Natural killer cell treated with Interleukin-12 subunit alpha and Interleukin-12 subunit beta and Interleukin-15 and Interleukin-18, amount 100 ng/mL, for 72 hours (primary cell): ENCODE measurements at places on chromosomes 2 and 18. TPM values are rescaled to one million over a fixed set of nuclear protein-coding genes. Genes with fewer than 3 reads are reported as not detected.

- no peak overlapping the region for H3K4me3 ChIP-seq
- no peaks in the 10 kb centered on the region for H3K36me3 ChIP-seq
- H3K27me3 ChIP-seq: no peaks in the 10 kb centered on the region
- H3K4me1 ChIP-seq: peaks cover 41% of the 10 kb centered on the region
- DNase-seq: no peak
Measured at GRCh38 chr2:39107156-39107555, 13.7 kb downstream of the SOS1 start.

DNA sequence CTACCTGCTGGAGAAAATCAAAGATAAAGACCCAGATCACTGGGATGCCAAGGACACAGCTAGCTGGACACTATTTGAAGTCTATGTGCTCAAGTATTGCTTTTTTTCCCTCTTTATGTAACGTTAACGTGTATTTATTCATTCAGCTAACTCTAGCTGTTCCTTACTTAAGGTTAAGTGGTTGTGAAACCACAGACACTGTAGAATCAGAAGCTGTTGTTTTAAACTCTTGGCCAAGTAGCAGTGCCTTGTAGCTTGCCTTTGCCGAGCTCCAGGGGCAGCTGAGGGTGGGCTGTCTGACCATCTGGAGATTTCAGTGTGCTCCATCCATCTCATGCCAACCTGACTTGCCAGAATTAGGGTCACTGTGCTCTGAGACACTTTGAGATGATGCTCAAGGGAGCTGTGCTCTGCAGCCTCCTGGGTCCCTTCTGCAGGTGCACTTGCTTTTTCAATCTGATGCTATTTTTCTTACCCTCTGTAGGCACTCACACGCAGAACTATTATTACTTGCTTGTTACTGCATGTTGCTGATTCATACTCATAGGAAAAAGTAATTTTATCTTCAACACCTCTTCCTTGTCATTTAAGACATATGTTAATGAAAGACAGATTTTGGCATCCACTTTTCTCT lies 116.2 kb downstream of the METTL8 start:
- H3K36me3 ChIP-seq: no peaks in the 10 kb centered on the region
- H3K4me3 ChIP-seq: peak overlapping the region; percentile 87
- no peak for DNase-seq
- no peaks in the 10 kb centered on the region for H3K27me3 ChIP-seq
- H3K27ac ChIP-seq: peak overlapping the region; percentile 85
- peaks cover 44% of the 10 kb centered on the region for H3K4me1 ChIP-seq

DNA sequence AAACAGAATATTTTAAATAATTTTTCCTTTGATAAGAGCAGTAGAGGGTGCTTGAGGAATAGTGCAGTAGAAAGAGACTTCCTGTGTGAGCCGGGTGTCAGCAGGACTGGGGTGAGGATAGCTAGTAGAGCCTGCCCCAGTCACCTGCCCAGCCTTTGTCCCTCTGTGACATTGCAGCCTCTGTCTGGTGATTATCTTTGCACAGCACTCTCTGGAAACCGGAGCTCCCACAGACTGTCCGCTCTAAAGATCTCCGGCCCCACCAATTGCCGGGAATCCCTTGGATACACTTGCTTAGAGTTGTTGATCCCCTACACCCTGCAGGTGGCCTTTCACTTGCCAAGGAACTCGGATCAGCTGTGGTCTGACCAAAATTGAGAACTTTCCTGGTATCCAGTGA lies 1081.3 kb upstream of the TMEFF2 start:
- H3K4me3 ChIP-seq: no peak overlapping the region
- no peak for DNase-seq
- H3K4me1 ChIP-seq: no peaks in the 10 kb centered on the region
- H3K27me3 ChIP-seq: no peaks in the 10 kb centered on the region
- no peak overlapping the region for H3K27ac ChIP-seq

- H3K36me3 ChIP-seq: no peaks in the 10 kb centered on the region
- peaks cover 7% of the 10 kb centered on the region for H3K4me1 ChIP-seq
- peaks cover 5% of the 10 kb centered on the region for H3K27me3 ChIP-seq
- H3K4me3 ChIP-seq: no peak overlapping the region
Measured at GRCh38 chr2:32833709-32834108, 113.0 kb upstream of the LTBP1 start.

GRCh38 chr2:65055422-65056214 lies 598 bp upstream of the CEP68 start:
- peaks cover 30% of the 10 kb centered on the region for H3K4me1 ChIP-seq
- H3K4me3 ChIP-seq: peak overlapping the region; percentile 96
- H3K36me3 ChIP-seq: no peaks in the 10 kb centered on the region
- H3K27me3 ChIP-seq: no peaks in the 10 kb centered on the region
- H3K27ac ChIP-seq: peak overlapping the region; percentile 80

- no peaks in the 10 kb centered on the region for H3K4me1 ChIP-seq
- H3K27ac ChIP-seq: no peak overlapping the region
- no peak for DNase-seq
- H3K4me3 ChIP-seq: no peak overlapping the region
- H3K36me3 ChIP-seq: no peaks in the 10 kb centered on the region
Measured at GRCh38 chr2:223026357-223027110, 25.5 kb upstream of the KCNE4 start.

GRCh38 chr2:46298272-46298521 lies 990 bp downstream of the EPAS1 start:
- peaks cover 4% of the 10 kb centered on the region for H3K36me3 ChIP-seq
- H3K4me1 ChIP-seq: peaks cover 21% of the 10 kb centered on the region
- peak overlapping the region; percentile 82 for H3K4me3 ChIP-seq
- H3K27ac ChIP-seq: peak overlapping the region; percentile 54
- peaks cover 28% of the 10 kb centered on the region for H3K27me3 ChIP-seq

GRCh38 chr2:190980630-190981209 lies 33.3 kb downstream of the STAT1 start:
- peaks cover 3% of the 10 kb centered on the region for H3K4me1 ChIP-seq
- DNase-seq: no peak
- peaks cover 66% of the 10 kb centered on the region for H3K36me3 ChIP-seq
- H3K4me3 ChIP-seq: no peak overlapping the region
- H3K27ac ChIP-seq: no peak overlapping the region
- no peaks in the 10 kb centered on the region for H3K27me3 ChIP-seq

GRCh38 chr2:73021371-73022010 lies 50.0 kb downstream of the SFXN5 start:
- H3K4me3 ChIP-seq: no peak overlapping the region
- H3K27me3 ChIP-seq: no peaks in the 10 kb centered on the region
- DNase-seq: no peak
- H3K4me1 ChIP-seq: no peaks in the 10 kb centered on the region

GRCh38 chr18:35968278-35968880 lies 4.1 kb upstream of the RMP24 start:
- peak overlapping the region; percentile 87 for H3K27ac ChIP-seq
- H3K27me3 ChIP-seq: no peaks in the 10 kb centered on the region
- H3K36me3 ChIP-seq: peaks cover 7% of the 10 kb centered on the region
- no peak for DNase-seq
- peaks cover 27% of the 10 kb centered on the region for H3K4me1 ChIP-seq

DNA sequence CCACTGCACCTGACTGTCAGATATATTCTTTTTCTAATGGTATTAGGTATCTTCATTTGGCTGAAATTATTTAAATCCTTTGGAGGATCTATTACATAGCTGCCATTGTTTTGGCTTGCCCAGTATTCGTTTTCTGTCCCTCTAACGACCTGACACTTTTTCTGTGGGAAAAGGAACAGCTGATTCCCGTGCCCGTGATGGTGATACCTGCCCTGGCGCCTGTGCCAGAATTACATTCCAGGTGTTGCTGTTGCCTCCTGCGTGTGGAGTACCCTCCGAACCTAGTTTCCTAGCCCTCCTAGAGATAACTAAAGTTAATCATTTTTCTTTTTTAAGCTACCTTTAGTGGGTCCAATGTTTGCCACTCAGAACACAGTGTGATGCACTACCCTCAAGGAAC lies 14.0 kb downstream of the HOXD1 start:
- no peaks in the 10 kb centered on the region for H3K4me1 ChIP-seq
- H3K4me3 ChIP-seq: no peak overlapping the region
- no peak overlapping the region for H3K27ac ChIP-seq
- no peak for DNase-seq
- no peaks in the 10 kb centered on the region for H3K36me3 ChIP-seq
- peaks cover 21% of the 10 kb centered on the region for H3K27me3 ChIP-seq

- DNase-seq: no peak
- H3K4me3 ChIP-seq: no peak overlapping the region
- H3K27me3 ChIP-seq: no peaks in the 10 kb centered on the region
- peaks cover 22% of the 10 kb centered on the region for H3K4me1 ChIP-seq
- H3K36me3 ChIP-seq: no peaks in the 10 kb centered on the region
Measured at GRCh38 chr2:89848114-89848513, 1156.6 kb downstream of the RPIA start.

GRCh38 chr18:56468396-56468795 lies 170.0 kb downstream of the TXNL1 start:
- no peaks in the 10 kb centered on the region for H3K27me3 ChIP-seq
- no peak overlapping the region for H3K4me3 ChIP-seq
- no peaks in the 10 kb centered on the region for H3K36me3 ChIP-seq
- H3K27ac ChIP-seq: no peak overlapping the region
- no peak for DNase-seq
- H3K4me1 ChIP-seq: no peaks in the 10 kb centered on the region

GRCh38 chr18:74682141-74682990 lies 84.7 kb downstream of the ZNF407 start:
- H3K4me1 ChIP-seq: peaks cover 14% of the 10 kb centered on the region
- no peaks in the 10 kb centered on the region for H3K27me3 ChIP-seq
- no peak overlapping the region for H3K4me3 ChIP-seq
- no peak overlapping the region for H3K27ac ChIP-seq
- peaks cover 34% of the 10 kb centered on the region for H3K36me3 ChIP-seq

- H3K4me1 ChIP-seq: no peaks in the 10 kb centered on the region
- H3K27me3 ChIP-seq: no peaks in the 10 kb centered on the region
- H3K27ac ChIP-seq: no peak overlapping the region
- H3K4me3 ChIP-seq: no peak overlapping the region
- DNase-seq: no peak
Measured at GRCh38 chr18:31161757-31162418, 768 bp downstream of the DSC1 start.

DNA sequence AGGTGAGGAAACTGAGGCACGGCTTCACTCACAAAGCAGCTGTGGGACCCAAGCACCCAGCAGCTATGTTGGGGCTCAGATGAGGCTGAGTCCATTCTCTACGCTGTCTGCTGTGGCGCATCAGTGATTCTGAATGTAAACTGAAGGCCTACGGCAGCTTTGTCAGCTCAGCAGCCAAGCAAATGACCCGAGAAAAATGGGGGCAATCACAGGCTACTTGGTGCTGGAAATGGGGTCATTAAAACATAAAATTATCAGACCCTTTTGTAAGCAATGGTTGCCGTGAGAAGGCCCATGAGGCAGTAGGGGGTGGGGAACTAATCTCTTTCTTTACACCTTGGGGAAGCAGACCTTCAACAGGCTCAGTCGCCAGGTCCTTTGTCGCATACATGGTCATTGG lies 84.0 kb upstream of the ZCCHC2 start:
- H3K27me3 ChIP-seq: peaks cover 14% of the 10 kb centered on the region
- no peak for DNase-seq
- H3K27ac ChIP-seq: no peak overlapping the region
- peaks cover 3% of the 10 kb centered on the region for H3K4me1 ChIP-seq
- no peak overlapping the region for H3K4me3 ChIP-seq

- no peak overlapping the region for H3K27ac ChIP-seq
- peaks cover 9% of the 10 kb centered on the region for H3K27me3 ChIP-seq
- H3K4me1 ChIP-seq: peaks cover 4% of the 10 kb centered on the region
- no peak overlapping the region for H3K4me3 ChIP-seq
Measured at GRCh38 chr2:196830701-196831100, 21.5 kb upstream of the C2orf66 start.

- H3K4me3 ChIP-seq: no peak overlapping the region
- H3K27me3 ChIP-seq: peaks cover 17% of the 10 kb centered on the region
- DNase-seq: no peak
Measured at GRCh38 chr2:160630801-160631590, 137.4 kb upstream of the RBMS1 start.

DNA sequence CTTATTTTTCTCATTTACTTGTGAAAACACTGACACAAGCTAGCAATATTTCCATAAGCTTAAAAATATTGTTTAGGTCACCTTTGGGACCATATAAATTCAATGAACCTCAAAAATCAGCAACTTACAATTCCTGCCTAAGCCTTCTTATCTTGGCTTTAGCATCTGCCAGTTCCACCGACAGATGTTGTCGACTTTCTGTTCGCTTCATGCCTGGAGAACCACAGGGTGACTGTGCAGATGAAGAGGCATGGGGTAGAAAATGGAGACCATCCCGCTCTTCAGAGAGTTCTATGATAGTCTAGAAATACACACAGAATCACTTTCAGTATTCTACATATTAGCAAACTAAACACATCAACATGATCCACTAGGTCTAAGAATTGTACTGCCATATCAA lies 64.2 kb downstream of the CCDC88A start:
- peaks cover 5% of the 10 kb centered on the region for H3K36me3 ChIP-seq
- no peaks in the 10 kb centered on the region for H3K4me1 ChIP-seq
- H3K27ac ChIP-seq: no peak overlapping the region
- no peak for DNase-seq
- no peaks in the 10 kb centered on the region for H3K27me3 ChIP-seq

- H3K27ac ChIP-seq: no peak overlapping the region
- no peaks in the 10 kb centered on the region for H3K27me3 ChIP-seq
- H3K4me1 ChIP-seq: no peaks in the 10 kb centered on the region
- H3K4me3 ChIP-seq: no peak overlapping the region
- H3K36me3 ChIP-seq: no peaks in the 10 kb centered on the region
Measured at GRCh38 chr2:10161961-10162441, 39.5 kb downstream of the RRM2 start.

DNA sequence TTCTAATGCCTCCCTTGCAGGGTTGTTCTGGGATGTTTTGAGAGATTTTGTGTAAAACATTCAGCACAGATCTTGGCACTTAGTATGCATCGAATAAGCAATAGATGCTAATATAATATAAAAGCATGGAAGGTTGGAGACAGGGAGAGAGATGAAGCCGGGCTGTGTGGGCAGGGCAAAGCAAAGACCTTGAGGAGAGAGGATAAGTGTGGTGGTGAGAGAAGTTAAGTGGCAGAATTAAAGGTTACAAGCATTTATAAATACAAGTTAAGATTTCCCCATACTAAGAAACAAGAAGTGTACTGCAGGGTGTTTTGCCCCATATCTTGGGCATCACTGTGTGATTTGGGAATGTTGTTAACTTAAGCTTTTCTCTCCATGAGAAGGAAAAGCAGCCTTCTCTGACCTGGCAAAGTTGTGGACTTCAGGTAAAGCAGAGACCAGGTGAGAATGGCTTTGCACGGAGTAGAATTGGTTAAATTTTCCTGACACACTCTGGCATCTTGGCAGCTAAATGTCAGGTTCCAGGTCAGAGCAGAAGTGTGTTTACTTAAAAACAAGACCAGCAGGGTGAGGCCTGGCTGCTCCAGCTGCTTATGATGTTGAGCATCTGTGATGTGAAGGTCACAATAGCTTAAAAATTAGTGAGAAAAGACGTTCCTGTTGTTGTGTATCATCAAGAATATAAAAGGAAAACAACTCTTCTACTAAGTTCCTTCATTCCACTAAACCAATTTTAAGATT lies 288.5 kb upstream of the HNMT start:
- no peak overlapping the region for H3K27ac ChIP-seq
- H3K4me1 ChIP-seq: no peaks in the 10 kb centered on the region
- DNase-seq: no peak
- H3K4me3 ChIP-seq: no peak overlapping the region
- H3K27me3 ChIP-seq: no peaks in the 10 kb centered on the region
- H3K36me3 ChIP-seq: no peaks in the 10 kb centered on the region

ZEB2 gene
- 181 TPM for total RNA-seq

CFAP210 gene
- 0.59 TPM for total RNA-seq

ARL5A gene
- total RNA-seq: 68.2 TPM

TIA1 gene
- total RNA-seq: 125 TPM

HRH4 gene
- 0.53 TPM for total RNA-seq
